ENCODE measurements at places on chromosomes 1 and 21.

- no peak for DNase-seq
These were observed 15.7 kb downstream of the VCAM1 start for GRCh38 chr1:100735244-100735643.

GRCh38 chr1:227257964-227258363, 60.3 kb downstream of the CDC42BPA start:
- DNase-seq, result no peak

GRCh38 chr1:31548907-31549808, 27.2 kb upstream of the TINAGL1 start:
- DNase-seq, result peak; percentile 78

DNA sequence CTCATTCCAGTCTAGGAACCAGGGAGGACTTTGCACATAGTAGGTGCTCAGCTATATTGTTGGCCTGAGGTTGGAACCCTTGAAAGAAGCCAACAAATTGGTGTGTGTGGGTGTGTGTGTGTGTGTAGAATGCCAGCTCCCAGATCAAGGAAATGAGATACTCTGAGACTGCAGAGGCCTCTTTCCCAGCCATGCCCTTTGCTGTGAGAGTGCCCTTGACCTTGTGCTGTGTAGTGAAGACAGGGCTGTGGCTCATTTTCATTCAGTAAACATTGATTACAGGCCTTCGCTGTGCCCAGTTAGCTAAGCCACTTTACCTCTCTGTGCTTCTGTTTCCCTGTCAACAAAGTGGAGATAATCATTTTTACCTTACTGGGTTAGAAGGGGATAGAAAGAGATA, 3.2 kb downstream of the CYP4B1 start:
- DNase-seq, result no peak

- no peak for DNase-seq
These were observed 123.0 kb downstream of the LYPLAL1 start for GRCh38 chr1:219296430-219297355.

- DNase-seq, result no peak
These were observed 43.9 kb upstream of the CD101 start for GRCh38 chr1:116957646-116958045.

DNA sequence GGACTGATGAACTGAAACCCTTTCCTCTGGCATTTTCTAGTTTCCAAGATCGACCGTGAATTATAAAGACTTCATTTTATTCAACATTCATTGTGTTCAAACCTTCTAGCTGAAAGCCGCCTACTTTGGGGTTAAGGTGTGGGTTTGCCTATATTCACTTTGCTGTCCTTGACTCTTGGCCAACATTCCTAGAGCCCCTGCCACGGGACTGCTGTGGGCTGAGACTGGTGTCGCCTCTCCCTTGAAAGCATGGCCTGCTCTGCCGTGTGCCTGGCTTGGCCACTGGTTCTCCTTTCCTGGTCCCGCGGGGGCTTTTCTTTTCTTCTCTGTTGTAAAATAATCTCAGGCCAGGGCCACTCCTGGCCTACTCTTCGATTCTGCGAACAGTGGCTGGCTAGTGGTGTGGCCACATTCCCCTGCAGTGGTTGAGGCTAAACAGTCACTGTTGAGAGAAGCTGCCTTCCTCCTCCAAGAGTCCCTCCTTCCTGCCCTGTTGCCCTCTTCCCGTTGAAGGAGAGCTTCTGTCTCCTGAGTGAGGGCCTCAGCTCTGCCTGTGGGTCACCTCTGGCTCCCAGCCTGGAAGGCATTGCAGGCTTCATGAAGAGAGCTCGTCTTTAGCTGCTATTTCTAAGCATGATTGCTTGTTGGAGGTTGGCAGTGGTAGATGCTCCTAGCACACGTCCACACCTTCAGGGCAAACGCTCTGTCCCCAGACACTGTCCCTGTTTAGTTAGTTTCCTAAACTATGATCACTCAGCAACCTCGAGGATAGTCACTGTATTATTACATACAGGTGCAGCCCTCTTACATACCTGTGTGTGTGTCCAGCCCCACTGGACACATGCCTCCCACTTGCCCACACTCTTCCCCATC, 80.5 kb downstream of the GALNT2 start:
- no peak for DNase-seq

DNA sequence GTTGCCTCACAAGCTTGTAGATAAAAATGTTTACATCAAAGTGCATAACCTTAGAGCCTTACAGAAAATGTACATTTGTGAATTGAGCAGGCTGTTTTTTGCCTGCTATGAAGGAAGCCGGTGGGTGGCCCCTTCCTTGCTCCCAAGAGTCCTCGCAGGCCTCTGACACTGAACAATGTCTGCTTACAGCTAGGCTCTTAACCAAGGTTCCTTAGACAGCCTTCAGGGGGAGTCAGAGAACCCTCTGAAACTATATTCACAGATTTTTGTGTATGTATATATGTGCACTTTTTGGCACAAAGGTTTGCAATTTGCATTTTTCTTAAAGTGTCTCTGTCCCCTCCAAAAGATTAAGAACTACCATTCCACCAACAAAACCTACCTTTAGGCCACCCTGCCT, 282.6 kb downstream of the BARHL2 start:
- no peak for DNase-seq

DNA sequence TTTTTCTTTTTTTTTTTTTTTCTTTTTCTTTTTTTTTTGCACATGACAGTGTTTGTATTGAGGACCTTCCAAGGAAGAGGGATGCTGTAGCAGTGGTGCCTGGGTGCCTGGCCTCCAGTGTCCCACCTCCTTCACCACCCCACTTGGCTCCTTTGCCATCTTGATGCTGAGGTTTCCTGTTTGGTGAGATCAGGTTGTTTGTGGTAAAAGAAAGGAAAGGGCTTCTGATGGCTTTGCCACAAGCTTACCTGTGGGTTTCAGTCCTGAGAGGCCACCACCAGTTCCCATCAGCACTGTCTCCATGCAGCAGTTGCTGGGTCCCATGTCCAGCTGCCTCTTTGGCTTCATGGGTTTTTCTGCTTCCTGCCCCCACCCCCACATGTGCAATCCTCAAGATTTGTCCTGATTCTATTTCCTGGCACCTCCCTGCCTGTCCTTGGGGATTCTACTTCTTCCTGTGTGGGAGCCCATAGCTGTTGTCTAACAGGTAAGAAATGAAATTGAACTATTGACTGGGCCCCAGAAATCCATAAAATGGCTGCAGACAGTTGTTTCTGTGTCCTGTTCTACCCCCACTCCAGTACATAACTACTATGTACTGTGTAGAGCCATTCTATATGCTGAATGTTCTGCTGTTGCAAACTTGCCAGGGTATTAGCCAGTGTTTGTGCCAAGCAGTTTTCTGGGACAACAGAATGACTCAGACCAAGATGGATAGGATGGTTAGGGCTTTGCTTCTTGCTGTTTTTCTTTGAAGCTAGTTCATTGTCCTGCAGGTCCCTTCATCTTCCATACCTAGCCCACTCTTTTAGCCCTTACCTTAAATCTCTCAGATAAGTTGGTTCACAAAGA, 4.2 kb upstream of the CCDC28B start:
- no peak for DNase-seq

- no peak for DNase-seq
These were observed 809 bp upstream of the ZNF669 start for GRCh38 chr1:247104965-247105364.

- DNase-seq, result peak; percentile 96
These were observed 15.3 kb downstream of the CD2 start for GRCh38 chr1:116769561-116769977.

DNA sequence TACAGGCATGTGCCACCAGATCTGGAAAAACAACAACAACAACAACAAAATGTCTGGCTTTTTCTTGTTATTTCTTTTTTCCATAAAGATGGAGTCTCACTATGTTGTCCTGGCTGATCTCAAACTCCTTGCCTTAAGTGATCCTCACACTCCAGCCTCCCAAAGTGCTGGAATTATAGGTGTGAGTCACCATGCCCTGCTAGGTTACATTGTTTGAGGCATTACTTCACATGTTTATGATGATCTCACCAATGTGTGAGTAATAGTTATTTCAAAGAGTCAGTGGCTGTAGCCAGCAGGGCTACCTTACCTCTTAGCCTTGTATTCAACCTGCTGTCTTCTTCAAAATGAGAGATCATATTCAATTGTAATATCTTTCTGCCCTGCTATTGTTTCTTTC, 445.7 kb downstream of the AMY1C start:
- no peak for DNase-seq

DNA sequence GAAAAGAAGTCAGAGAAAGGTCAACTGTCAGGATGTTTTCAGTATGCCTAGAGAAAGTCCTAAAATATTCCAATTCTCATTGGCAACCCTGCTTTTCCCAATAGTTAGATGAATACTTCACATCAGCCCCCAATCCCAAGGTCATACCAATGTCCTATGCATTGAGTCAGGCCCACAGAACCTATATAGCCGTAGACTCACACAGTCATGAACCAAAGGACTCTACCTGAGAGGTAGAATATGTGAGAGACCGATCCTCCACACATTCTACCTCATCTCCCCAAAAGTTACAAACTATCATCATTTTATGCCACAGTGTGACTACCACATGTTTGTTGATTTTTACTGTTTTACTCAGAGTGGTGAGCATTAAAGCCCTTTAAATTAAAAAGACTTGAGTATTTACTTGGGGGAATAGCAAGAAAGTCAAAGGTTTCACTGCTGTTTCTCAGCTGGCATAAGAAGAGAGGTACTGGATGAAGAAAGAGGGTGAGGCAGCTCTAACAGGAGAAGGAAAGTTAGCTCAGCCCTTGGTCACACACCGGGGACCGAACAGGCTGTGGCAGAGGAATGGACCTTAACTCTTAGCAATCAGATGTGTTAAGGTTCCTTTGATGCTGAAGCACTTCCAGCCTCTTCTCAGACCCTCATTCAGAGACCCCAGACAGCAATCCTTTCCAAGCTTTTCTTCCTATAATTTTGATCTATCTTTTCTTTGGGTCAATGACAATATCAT, 937 bp downstream of the CD48 start:
- no peak for DNase-seq

GRCh38 chr1:153217212-153217611, at the start of gene PRR9:
Gene PRR9 (plus strand): TSS chr1:153217584. CDS start chr1:153218145, 561 bp downstream.
- DNase-seq, result no peak

DNA sequence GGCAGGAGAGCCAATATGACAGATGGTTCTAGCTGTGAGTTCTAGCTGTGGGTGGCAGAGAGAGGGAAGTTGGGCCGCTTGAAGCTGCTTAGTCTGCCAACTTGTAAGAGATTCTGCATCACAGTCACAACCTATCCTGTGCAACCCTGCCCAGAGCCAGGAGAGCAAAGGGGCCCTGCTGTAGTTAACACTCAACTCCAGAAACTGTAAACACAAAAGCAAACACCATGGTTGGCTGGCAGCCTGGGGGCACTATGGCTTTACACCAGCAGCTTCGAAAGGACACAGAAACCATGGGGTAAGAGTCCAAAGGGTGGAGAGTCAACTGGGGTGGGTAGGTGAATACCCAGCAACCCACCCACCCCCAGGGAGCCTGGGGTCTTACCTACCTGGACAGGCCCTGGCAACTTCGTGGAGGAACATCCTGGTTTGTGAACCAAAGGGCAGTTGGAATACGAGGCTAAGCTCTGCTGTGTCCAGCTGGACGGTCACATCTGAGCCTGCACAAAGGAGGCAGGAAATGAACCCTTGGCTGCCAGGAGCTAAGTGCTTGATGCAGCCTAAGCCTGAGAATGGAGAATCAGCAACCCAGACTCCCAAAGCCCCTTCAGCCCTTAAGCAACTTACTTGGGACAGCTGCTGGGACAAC, 6.4 kb downstream of the INPP5B start:
- DNase-seq, result no peak

DNA sequence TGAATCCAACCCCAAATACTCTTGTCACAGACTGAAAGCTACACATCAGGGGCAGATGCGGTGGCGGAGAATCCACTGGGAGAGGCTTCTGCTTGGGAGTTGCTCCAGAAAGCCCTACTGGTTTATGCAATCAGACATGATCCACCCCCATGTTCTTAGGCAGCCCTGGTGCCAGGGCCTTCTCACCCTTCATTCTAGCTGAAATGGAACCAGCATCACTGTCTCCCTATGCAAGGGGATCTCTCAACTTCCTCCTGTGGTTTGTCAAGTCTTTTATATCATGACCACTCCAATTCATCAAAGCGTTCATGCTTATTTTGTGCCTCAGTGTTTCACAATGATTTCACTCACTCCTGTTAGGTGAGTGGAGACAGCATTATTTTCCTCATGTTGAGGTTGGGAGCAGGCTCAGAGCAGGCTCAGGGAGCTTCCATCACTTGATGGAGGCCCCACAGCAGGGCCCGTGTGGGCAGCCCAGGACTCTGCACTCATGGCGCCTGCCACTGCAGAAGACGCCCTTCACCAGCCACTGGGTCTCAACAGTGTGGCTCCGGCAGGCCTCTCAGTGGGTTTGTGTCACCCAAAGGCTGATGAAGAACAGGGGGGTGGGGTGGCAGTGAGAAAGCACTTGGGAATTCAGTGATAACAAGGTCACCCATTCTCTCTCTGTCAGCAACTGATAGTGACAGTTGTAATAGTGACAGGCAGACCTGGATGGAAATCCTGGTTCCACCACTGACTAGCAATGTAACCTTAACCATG, 67.1 kb downstream of the CD58 start:
- DNase-seq, result peak; percentile 50

GRCh38 chr1:21284206-21285054, 5.8 kb downstream of the ECE1 start:
- no peak for DNase-seq

DNA sequence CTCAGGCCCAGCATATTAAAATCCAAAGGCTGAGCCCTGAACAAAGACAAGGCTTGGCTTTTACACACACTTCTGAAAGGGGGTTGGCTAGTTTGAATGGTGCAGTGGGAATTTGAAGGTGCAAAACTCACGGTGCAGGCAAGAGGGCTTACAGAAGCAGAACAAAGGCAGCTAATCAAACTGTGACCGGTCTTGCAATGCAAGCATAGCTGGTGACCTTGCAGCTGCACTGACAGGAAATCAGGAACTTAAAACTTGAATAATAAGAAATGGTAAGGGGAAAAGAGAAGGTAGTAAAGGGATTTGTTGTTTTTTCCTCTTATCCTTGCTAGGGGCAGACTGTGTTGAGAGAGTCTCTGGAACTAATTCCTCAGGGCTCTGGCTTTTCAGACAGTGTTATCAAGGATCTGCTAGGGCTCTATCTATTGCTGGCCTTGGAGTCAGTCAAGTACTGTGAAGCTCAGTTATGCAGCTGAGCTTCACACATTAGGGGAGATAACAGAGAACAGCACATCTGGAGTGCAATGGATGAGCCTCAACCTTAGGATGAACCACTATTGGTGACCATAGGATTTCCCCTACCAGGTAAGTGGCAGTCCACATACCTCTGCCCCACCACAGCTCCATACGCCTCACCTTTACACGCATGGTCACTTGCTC, 97.6 kb downstream of the PPIAL4G start:
- no peak for DNase-seq

GRCh38 chr1:234069760-234070159, 165.3 kb downstream of the SLC35F3 start:
- no peak for DNase-seq

DNA sequence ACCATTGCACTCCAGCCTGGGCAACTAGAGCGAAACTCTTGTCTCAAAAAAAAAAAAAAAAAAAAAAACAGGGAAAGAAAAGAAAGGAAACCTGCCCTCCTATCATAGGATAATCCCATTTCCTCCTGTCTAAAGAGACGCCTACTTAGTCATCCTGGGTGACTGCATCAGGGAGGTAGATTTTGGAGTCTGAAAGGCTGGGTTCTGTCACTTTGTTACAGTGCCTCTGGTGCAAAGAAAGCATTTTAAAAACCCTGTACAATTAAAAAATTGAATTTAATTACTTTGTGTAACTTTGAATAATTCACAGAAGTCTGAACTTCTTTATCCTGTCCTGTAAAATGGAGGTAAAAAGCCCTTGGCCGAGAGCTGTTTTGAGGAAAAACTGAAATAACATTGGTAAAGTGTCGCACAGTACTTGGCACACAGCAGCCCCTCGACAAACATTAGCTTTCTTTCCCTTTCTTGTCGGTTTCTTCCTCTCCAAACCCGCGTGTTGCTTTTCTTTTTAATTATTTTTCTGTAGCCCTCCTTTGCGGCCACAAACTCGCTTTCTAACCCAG, 657 bp upstream of the HDAC1 start:
- DNase-seq, result no peak
